ENCODE measurements at places on chromosomes 12 and 14.

- DNase-seq = no peak
Observed at GRCh38 chr12:51959211-51959610, 7.7 kb downstream of the ACVR1B start.

DNA sequence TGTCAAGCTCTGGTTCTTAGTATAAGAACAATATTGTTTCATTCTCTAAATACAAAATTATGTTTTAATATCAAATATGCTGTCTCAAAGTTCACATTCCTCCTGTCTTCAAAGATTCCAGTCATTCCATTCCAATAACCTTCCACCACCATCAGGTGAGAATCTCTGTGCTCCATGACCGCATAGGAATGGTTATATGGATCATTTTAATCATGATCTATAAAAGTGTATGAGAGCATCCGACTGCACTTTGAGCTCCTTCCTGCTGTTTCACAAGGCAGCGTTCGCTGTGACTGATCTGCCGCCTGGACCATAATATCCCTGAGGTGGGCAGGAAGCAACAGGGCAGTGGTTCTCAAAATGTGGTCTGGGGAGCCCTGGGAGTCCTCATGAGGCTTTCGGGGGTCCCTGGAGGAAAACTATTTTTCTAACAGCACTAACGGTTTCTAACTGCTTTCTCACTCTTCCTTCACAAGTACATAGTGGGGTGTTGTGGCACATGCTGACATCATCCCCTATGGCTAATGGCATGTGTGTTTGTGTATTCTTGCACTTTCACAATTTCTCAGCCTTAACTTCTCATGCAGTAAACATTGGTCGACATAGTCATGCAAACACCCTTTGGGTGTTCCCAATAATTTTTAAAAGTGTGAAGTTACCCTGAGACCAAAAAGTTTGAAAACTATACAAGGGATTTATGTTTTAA lies 137.4 kb downstream of the ANO2 start:
- DNase-seq = no peak

- no peak for DNase-seq
Observed at GRCh38 chr14:44438936-44439335, 68.1 kb downstream of the FSCB start.

- DNase-seq = no peak
Observed at GRCh38 chr14:49918706-49919105, 25.8 kb downstream of the ARF6 start.

DNA sequence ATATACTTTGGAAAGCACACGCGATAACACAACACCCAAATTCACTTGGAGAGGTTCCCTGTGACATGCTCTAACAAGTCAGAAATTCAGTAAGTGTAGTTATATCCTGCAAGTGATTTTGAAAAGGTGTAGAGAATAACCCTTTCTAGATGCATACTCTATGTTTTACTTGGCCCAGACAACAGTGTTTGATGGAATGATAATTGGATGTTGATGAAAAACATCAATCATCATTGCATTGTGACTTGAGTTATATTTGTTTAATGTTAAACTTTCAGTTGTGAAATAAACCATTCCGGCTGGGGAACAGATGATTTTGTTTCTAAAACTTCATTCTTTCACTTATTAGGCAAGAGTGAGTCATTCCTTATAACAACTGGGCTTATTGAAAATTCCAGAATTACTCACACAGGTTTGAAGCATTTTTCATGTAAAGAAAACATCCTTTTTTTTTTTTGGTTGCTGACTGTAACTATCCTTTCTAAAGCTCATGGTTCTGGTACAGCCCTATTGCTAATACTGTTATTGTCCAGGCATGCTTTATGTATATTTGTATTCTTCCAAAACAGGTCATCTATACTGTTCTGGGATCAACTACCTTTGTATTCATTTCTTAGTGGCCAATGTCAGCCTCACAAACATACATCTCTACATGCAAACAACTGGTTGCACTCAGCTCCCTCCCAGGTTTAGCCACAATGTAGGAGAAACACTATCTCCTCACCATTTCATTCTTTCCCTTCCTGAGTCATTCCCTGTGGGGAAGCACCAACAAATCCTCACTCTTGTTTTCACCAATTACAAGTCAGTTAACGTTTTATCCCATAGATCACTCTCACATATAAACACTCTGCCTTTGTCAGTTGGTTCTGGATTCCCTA lies 121.2 kb upstream of the LRIG3 start:
- no peak for DNase-seq

- DNase-seq = no peak
Observed at GRCh38 chr12:50203691-50204090, 36.5 kb upstream of the CERS5 start.

DNA sequence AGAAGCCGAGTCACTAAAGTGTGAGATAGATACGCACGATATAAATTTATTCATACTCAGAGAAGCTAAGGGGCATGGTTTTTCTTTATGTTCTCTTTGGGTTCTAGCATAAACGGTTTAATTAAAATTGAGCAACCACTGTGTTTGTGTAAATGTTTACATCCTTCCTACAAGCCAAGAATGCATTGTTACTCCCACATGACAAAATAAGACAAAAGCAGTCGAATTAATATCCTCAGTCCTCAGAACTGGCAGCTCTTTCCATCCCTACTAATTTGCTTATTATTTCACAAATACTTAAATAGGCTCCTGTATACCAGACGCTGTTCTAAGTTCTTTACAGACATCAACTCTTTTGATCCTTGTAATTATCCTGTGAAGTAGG lies 32.0 kb downstream of the SSPN start:
- DNase-seq = no peak

DNA sequence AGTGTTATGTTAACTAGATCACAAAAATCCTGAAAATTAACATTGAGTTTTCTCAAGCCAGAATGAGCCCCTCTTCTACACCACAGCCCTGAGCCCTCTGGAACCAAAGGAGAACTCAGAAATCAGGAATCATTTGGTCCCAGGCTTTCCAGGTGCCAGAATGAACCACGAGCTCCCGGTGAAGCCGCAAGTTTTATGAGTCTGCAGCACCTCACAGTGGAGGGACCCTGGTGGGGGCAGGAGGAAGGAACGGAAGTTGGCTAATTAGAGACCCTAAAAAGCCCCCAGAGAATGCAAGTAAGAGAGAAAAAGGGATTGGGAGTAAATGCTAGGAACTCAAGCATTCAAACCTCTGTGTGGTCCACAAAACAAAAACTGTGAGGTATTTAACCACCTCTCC lies 52.9 kb upstream of the BCL2L14 start:
- DNase-seq = no peak

GRCh38 chr12:130988751-130989150 lies 35.0 kb downstream of the ADGRD1 start:
- DNase-seq = no peak

GRCh38 chr14:51094282-51094821 lies 553 bp downstream of the TRIM9 start:
- DNase-seq = no peak

DNA sequence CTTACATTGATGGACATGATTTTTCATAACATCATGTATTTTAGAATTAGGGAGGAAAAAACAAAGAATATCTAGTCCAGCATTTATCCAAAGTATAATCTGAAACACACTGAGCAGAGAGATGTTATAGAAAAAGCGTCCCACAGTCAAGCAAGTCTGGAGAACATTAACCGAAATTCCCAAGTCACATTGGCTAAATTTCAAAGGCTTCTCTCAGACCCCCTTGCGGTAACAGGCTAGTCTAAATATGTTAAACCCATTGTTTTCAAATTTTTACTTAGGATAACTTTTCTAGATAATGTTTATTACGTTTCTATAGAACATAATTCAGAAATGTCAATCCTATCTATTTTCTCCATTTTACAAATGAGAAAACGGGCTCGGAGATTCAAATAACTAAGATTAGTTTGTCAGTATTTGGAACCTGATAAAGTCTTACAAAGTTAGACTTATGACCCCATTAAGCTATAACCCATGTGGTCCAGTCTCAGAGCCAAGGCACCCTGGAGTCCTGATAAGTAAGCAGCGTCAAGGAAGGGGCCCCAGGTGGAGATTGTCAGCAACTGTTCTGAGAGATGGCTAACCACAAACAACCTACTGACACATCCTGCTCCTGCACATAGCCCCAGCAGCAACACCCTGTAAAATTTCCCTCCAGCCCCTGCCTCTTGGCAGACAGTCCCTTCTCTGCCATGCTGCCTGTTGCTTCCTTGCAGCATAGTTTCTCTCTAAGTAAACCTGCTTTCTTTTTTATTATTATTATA lies 220.6 kb upstream of the TMEM260 start:
- no peak for DNase-seq

DNA sequence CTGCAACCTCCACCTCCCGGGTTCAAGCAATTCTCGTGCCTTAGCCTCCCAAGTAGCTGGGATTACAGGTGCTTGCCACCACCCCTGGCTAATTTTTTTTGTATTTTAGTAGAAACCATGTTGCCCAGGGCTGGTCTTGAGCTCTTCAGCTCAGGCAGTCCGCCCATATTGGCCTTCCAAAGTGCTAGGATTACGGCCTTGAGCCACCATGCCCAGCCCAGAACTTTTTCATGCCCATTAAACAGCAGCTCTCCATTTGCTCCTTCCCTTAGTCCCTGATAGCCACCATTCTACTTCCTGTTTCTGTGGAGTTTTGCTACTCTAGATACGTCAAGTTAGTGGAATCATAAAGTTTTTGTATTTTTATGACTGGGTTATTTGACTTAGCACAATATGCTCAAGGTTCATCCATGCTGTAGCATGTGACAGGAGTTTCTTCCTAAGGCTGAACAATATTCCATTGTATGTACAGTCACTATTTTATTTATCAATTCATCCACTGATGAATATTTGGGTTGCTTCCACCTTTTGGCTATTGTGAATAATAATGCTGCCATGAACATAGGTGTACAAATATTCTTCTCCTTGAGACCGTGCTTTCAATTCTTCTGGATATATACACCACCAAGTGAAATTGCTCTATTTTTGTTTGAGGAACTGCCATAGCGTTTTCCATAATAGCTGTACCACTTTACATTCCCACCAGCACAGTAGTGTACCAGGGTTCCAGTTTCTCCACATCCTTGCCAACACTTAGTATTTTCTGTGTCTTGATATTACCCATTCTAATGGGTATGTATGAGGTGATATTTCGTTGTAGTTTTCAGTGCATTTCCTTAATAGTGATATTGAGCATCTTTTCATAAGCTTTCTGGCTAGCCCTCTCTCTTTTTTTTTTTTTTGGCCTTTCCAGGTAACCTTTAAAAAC lies 15.0 kb downstream of the ATF1 start:
- DNase-seq = no peak

DNA sequence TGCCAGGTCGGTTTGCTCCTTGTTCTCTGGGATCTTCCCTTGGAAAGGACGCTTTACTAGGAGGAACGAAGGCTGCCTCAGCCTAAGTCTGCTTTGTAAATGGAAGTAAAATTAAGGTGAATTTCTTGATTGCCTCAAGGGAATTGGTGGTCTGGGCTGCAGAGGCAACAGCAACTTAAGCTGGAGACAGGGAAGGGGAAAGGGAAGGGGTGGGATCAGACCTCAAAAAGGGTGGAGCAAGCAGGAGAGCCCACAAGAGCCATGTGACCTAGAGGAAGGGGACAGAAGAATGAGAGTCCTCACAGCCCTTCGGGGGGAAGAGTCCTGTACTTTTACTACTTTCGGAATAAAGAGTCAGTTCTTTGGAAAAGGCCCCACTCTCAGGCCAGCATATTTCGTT lies 147.9 kb downstream of the PPM1H start:
- no peak for DNase-seq

GRCh38 chr14:75793806-75794205 lies 132.8 kb downstream of the TTLL5 start:
- no peak for DNase-seq

GRCh38 chr12:49797449-49797776 lies 30.8 kb downstream of the NCKAP5L start:
- DNase-seq = no peak

DNA sequence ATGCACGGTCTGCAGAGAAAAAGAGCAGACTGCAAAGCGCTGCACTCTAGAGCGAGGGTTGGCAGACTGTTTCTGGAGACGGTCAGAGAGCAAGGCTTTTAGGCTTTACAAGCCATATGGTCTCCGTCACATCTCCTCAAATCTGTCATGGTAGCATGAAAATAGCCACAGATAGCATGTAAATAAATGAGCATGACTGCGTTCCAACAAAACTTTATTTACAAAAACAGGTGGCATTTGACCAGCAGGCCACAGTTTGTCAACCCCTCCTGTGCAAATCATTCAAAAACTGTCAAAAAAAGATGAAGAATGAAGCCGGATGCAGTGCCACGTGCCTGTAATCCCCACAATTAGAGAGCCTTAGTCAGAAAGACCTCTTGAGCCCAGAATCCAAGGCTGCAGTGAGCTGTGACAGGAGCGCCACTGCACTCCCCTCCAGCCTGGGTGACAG lies 18.9 kb downstream of the SYNE3 start:
- DNase-seq = no peak

DNA sequence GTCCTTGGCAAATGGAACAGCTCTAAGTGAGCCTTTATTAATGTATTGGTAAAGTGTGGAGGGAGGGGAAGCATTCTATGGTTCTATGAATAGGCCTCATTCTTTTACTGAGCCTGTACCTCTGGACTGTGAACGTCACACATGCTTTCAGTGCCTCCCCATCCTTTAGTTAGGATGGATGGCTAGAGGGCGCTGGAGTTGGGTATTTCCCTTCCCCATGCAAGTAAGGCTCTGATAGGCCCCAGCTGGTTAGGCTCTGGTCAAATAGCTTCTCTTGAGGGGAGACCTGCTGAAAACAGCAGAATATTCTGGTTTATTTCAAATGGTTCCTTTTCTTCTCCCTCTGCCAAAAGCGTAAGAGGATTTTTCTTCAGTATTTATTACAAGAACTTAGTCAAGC lies 860.9 kb upstream of the MDGA2 start:
- DNase-seq = no peak

DNA sequence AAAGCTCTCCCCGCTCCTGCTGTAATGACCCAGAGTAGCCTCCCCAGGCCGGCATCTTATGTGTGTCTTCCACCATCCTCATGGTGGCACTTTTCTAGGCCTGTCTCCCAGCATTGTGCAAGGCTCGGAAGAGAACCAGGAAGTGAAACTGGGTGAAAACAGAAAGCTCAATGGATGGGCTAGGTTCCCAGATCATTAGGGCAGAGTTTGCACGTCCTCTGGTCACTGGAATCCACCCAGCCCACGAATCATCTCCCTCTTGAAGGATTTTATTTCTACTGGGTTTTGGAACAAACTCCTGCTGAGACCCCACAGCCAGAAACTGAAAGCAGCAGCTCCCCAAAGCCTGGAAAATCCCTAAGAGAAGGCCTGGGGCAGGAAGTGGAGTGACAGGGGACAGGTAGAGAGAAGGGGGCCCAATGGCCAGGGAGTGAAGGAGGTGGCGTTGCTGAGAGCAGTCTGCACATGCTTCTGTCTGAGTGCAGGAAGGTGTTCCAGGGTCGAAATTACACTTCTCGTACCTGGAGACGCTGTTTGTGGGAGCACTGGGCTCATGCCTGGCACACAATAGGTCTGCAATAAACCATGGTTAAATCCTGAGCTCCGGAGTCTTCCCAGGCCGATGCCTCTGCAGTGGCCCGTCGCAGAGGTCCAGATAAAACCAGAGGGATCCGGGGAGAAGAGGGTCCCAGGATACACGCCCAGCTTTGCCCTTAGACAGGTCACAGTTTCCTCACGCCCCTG lies 15.6 kb downstream of the ACVRL1 start:
- DNase-seq = no peak

DNA sequence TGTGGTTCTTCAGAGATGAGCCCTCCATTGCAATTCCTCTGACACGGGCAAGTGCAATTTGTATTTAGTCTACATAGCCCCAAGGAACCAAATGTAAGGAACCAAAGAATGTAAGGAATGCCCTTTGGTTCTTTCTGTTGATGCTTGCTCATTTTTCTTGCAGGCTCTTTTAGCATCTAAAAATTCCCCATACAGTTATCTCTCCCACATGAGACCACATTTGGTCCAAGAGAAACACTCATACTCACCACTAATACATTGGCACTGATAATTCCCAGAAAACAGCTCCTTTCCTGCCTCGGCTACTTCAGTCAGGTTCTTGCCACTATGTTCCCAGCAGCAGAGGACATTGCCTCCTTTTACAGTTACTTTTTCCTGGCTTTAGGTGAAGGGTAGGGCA lies 332.6 kb downstream of the AEBP2 start:
- no peak for DNase-seq

Data from hippocampal formation (tissue), 2 donors.